ENCODE measurements at places on chromosomes 12 and 14.
A peak's percentile ranks its signal among the peaks of the same experiment; 100 is the strongest.

DNA sequence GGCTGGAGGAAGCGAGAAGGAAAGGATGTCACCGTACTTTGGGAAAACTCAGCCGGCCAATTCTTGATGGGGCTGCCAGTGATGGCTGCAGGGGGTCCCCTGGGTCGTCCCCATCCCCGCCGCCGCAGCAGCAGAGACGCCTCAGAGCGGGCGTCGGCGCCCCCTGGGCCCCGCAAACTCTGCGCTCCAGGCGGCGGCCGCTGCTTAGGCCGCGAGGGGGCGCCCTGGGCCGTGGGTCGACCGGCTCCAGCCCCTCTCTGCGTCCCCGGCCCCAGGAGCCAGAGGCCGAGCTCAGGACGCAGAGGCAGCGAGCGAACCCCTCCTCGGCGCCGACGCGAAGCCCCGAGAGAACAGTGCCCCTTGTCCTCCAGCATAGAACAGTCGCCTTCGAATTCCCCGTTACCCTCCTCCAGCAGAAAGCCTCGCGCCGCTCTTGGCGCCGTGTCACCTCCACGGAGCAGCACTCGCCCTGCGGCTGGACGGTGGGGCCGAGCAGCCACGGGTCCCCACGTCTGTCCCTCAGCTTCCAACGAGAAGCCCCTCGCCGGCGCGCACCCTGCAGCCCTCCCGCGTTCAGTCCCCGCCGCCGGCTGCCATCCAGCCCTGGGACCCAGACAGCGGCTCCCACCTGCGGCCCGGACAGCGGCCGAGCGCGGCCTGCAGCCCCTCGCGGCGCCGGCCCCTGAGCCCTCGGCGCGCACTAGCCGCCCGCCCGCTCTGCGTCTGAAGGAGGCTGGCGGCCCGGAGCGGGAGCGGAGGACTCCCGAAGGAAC lies 106.6 kb downstream of the PRICKLE1 start:
- DNase-seq = peak; percentile 83

- no peak for DNase-seq
Observed at GRCh38 chr12:53484686-53485575, 14.3 kb downstream of the MAP3K12 start.

GRCh38 chr12:73589220-73589619 lies 948.4 kb upstream of the ATXN7L3B start:
- DNase-seq = no peak

DNA sequence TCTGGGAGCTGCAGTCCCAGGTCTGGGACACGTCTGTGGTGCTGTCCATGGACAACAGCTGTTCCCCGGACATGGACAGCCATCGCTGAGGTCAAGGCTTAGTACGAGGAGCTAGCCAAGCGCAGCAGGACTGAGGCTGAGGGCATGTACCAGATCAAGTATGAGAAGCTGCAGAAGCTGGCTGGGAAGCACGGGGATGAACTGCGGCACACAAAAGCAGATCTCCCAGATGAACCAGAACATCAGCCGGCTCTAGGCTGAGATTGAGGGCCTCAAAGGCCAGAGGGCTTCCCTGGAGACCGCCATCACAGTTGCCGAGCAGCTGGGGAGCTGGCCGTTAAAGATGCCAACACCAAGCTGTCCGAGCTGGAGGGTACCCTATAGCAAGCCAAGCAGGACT lies 375.3 kb downstream of the SEC23A start:
- DNase-seq = no peak

DNA sequence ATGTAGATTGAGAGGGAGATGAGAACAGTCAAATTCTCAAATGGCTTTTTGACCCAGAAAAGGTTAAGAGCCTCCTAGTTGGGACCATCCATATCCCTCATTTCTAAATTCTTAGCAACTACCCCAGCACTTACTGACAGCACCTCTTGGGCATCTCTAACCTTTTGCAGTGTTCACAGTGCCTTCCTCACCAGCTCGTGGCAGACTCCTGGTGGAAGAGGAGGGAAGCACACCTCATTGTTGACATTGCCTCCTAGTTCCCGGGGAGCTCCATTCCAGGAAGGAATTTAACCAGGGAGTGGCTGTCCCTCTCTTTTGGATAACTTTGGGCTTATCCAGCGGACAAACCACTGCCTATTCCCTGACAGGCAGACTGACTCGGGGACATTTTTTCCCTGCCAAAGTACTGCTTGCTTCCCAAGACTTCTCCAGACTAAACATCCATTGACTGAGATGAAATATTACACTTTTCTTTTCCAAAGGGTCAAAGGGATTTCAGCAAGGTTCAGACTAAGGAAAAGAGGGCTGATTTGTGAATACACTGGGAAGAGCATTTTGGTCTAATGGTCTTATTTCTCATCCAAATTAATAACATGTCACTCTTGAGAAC lies 9.0 kb upstream of the OR6J1 start:
- peak; percentile 67 for DNase-seq

Data from activated CD8-positive, alpha-beta memory T cell treated with anti-CD3 and anti-CD28 coated beads for 24 hours (primary cell).